ENCODE measurements at places on chromosomes 1 and 21. TPM values are rescaled to one million over a fixed set of nuclear protein-coding genes. Genes with fewer than 3 reads are reported as not detected.

ALX3 gene
- total RNA-seq = not detected

GRCh38 chr1:62876535-62876934 is 92.6 kb downstream of the ATG4C start:
- DNase-seq = no peak

DNA sequence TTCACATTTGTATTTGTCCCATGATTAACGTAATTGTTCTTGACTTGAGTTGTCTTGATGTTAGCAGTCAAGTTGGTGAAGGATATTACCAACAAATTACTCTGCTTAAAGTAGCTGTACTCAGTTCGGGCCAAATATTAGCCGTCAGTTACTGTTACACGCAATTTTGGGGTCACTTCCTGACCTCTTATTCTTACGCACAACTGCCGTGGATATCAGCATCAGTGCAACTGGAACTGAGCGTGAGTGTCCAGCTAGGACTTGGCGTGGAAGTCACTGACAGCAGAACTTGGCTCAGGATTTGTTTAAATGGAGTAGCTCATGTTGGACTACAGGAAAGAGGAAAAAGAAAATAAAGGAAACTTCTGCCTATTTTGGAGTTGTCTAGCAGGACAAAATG is 56.4 kb downstream of the ADAMTS1 start:
- DNase-seq = no peak

CLEC20A gene
- total RNA-seq = not detected

CYYR1 gene
- not detected for total RNA-seq

MX2 gene
- total RNA-seq = 3.6 TPM

GRCh38 chr1:111195002-111195684 is 5.3 kb downstream of the DENND2D start:
- no peak for DNase-seq

- no peak for DNase-seq
These were observed 56.9 kb downstream of the LPAR3 start for GRCh38 chr1:84836145-84836544.

GJA8 gene
- total RNA-seq = not detected

LDLRAD1 gene
- total RNA-seq = not detected

ADGRB2 gene
- 0.49 TPM for total RNA-seq

- no peak for DNase-seq
These were observed 21.7 kb downstream of the PDXK start for GRCh38 chr21:43740497-43741156.

DNA sequence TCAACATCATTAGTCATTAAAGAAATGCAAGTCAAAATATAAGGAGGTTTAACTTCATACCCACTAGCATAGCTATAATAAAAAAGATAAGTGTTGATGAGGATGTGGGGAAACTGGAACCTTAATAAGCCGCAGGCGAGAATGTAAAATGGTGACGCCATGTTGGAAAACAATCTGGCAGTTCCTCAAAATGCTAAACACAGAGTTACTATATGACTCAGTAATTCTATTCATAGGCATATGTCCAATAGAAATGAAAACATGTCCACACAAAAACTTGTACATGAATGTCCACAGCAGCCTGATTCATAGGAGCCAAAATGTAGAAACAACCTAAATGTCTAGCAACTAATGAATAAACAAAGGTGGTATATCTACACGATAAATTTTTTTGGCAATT is 23.2 kb downstream of the DDX59 start:
- no peak for DNase-seq

DNA sequence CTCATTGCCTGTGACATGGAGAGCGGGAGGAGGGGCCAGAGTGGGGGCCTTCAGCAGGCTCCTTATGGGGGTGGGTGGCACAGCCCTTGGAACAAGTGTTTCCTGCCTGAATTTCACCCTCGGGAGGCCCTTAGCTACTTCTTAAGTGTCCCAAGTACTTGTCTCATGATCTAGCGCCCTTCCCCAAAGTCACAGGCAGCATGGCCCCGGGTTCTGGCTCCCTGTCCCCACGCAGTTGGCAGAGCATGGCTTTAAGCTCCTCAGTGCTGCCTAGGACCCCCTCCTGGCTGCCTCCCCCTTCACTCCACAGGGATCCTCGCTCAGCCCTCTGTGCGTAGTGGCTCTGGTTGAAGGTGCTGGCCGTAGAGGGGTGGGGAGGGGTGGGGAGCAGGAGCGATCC is 197.2 kb downstream of the CAMTA1 start:
- DNase-seq = no peak

DNA sequence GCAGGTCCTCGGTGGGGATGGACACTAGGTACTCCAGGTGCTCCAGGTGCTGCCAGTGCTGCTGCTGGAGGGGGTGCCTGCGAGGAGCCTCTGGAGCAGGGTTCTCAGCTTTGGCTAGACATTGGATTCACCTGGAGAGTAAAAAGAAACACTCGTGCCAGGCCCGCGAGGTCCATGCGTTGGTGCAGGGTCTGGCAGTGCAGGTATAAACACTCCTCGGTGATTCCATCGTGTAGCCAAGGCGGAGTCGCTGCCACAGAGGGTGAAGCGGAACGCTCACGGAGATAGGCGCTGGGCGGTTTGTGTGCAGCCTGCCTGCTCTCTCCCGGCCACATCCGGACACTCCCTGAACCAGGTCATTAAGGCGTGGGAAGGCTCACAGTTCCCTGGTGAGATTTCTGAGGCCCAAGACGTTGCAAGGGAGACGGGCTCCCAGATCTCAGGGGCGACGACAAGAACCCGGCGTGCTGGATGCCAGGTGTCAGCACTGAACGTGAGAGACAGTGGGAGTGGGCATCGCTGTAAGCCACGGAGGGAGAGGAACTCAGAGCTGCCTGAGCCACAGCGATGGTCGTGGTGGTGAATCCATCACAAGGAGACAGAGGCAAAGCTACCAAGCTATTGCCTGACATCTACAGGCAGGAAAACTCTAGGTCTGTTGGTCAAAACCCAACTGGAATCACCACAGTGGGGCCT is 17.2 kb upstream of the SUMO3 start:
- DNase-seq = peak; percentile 50

LCE2B gene
- not detected for total RNA-seq

DNA sequence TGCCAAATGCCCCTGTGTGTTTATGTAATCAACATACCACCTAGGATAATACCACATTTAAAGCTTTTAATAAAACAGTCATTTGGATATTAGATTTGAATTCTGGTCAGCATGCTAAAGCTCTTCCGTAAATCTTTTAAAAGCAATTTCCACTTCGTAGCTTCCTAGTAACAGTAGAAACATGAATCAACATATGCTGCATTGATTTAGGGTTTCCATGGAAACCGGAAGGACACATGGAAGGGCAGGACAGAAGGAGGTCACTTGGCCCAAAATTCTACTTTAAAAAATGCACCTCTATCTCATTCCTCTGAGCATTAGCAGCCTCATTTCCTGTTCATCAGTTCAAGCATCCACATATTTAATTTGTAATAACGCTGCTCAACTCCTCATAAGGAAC is 8.1 kb downstream of the RGS8 start:
- no peak for DNase-seq

DNA sequence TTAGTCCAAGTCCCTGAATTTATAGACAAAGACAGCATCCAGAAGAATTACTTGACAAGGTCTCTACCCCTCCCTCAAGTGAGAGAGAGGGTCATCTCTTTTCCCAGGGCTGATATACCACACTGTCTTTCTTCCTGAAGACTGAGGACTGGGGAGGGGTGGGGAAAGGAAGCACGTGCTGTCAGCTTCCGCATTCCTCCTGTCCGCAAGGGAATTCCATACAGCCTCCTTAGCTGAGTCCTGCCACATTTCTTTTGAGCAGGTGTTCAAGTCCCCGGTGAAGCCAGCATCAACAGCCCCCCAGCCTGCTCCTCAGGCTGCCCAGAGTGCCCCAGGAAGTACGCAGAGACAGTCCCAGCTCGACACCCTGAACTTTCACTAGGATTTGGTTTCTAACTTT is 34.2 kb downstream of the PCAT6 start:
- DNase-seq = no peak

- no peak for DNase-seq
These were observed 34.9 kb upstream of the PTGFRN start for GRCh38 chr1:116874733-116875249.

F5 gene
- total RNA-seq = 90.3 TPM

- no peak for DNase-seq
These were observed 11.8 kb downstream of the PADI4 start for GRCh38 chr1:17319561-17320350.

TMCO4 gene
- 18.7 TPM for total RNA-seq

GRCh38 chr1:228349701-228350171 is 56.9 kb downstream of the TRIM11 start:
- DNase-seq = no peak

- DNase-seq = no peak
These were observed 55.6 kb downstream of the KLHDC7A start for GRCh38 chr1:18536356-18536755.

STIL gene
- 34.7 TPM for total RNA-seq

DNA sequence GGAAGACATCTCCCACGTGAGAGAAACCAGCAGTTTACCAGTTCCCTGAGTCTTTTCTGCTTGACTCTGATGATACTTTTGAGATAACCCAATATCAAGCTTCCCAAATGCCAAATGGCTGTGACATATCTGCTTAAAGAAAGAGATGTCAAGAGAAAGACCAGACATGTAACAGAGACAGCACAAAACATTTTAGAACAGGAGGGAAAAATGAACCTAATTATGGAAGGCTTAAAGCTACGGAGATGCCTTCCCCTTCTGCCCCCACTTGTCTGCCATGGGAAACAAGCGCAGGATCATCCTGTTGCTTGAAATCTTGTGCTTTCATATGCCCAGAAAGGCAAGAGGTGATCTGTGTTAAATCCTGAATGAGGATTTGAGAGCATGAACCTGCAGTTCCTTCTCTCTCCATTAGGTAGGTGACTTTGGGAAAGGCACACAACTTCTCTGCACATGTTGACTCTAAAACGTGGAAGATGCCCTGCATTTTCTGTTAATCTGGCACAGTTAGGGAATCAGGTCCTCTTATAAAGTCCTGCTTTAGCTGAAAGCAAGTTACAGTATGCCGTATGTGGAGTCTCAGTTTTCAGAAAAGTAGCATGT is 46.7 kb upstream of the MTR start:
- no peak for DNase-seq

DNA sequence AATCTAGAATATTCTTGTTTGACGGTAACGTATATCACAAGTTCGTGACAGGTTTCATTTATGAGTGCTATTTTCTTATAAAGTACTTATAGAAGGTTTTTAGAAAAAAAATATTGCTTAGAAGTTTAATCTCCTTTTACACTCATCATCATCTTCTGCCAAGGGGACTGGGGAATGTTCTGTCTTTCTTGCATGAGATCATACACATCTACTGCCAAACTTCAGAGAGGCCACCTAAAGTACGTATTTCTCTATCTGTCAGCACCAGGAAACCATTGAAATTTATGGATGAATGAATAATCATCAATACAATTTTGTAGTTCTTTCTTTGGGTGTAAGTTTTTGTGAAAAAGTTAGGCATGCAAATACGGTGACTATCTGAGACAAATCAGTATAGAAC is 245.8 kb downstream of the SPATA17 start:
- DNase-seq = no peak

GRCh38 chr1:3922201-3922725 is 22.2 kb upstream of the C1orf174 start:
- DNase-seq = peak; percentile 25

- DNase-seq = no peak
These were observed 69.8 kb upstream of the TRABD2B start for GRCh38 chr1:48066936-48067335.

DNA sequence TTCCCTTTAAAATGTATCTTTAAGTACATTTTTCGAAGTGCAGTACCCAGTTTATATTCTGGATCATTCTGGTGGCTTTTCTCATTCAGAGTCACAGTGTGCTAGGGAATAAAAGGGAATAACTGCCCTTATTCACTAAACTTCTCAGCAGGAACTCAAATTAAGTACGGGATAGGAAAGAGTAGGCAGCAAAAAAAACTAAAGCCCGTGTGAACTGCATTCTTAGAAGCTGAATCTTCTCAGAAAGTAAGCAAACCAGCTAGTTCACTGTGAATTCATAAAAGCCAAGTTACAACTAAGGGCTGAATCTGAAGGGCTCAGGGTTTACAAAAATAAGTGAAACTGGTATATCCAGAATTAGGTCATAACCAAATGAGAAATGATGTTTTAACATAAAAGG is 22.0 kb downstream of the PRPF38A start:
- no peak for DNase-seq

ANKRD35 gene
- total RNA-seq = 0.50 TPM

SLC19A2 gene
- 6.5 TPM for total RNA-seq

DNA sequence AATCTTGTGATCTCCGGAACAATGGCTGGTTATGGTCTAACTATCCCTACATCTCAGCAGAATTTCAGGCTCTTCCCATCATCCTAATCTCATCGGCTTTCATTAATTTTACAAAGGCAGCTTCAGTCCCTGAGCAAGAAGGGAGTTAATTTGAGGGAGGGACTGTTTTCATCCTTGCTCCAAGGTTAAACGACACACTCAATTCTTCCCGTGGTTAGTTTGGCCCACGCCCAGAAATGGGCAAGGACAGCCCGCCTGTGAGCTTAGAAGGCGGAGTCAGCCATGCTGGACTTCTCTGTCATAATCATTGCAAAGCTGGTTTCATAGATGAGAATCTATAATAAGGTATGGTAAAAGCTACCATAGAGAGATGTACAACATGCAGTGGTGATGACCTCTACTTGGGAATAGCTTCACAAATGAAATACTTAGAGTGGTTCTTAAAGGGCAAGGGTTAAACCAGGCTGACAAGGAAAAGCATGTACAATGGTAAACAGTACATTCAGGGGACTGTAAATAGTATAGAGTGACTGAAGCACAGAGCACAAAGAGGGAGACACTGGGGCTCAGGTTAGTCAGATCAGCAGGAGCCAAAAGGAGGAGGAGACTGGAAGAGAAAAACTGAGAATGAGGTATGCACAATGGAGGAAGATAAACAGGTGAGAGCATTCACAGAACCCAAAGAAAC is 108.8 kb downstream of the SMYD3 start:
- no peak for DNase-seq

THEM5 gene
- total RNA-seq = not detected

- DNase-seq = no peak
These were observed 78.5 kb downstream of the GALNT2 start for GRCh38 chr1:230145505-230145899.

DNA sequence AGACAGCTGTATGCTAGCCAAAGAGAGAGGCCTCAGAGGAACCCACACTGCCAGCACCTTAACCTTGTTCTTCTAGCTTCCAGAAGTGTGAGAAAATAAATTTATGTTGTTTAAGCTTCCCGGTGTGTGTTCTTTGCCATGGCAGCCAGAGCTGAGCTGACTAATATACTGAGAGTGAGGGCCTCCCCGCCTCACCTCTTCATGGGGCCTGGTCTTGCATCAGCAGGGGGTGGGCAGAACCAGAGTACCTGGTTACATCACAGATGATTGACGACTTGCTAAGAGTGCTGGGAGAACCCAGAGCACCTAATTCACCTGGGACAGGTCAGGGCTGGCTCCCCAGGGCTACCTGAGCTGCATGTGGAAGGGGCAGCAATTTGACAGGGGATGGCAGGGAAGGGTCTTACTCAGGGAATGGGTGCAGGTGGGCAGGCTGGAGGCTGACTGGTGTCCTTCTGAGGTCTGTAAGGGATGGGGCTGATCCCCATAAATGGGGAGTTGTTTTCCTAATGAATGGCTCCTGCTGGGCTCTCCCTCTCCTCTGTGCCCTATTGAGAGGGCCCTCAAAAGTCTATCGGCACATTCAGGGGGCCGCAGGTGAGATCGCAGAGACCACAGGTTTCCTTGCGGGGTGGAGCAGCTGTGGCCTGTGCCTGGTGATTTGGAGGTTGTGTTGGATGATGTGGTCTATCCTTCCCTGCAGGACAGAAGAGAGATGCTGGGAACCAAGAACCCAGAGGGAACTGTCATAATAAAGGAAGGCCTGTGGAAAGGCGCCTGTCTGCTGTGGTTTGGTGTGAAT is 60.6 kb upstream of the ETV3 start:
- no peak for DNase-seq

TMEM54 gene
- 1.6 TPM for total RNA-seq

- no peak for DNase-seq
These were observed 136.5 kb upstream of the ETS2 start for GRCh38 chr21:38669186-38669585.
